ENCODE measurements at places on chromosomes 11 and 22. TPM values are rescaled to one million over a fixed set of nuclear protein-coding genes. Genes with fewer than 3 reads are reported as not detected.

Gene HEPN1
- not detected for total RNA-seq

Gene PLAAT4
- 1.7 TPM for total RNA-seq

Gene TENM4
- 0.01 TPM for total RNA-seq

Gene ZMAT5
- 15.8 TPM for total RNA-seq

Gene RFPL1
- total RNA-seq = not detected

Gene HMGXB4
- 9.8 TPM for total RNA-seq

Gene MCHR1
- total RNA-seq = not detected

Gene NCF4
- total RNA-seq = not detected

Gene TMPRSS6
- not detected for total RNA-seq

Gene DCDC1
- total RNA-seq = 0.64 TPM

Gene OR52I1
- total RNA-seq = not detected

Gene OTOG
- not detected for total RNA-seq

Gene ADAMTS15
- 8.3 TPM for total RNA-seq

Gene SAA2
- total RNA-seq = not detected

Gene MRPL48
- 51.8 TPM for total RNA-seq
